Breast epithelium (tissue), 4 donors: ENCODE measurements at places on chromosomes 3 and 15. TPM values are rescaled to one million over a fixed set of nuclear protein-coding genes. Genes with fewer than 3 reads are reported as not detected.

Gene GOLGA8G
- not detected for total RNA-seq

Gene PEX5L
- total RNA-seq = 3.3 TPM

Gene NCK1
- 62.3 TPM for total RNA-seq

Gene CPEB1
- 2.2 TPM for total RNA-seq

- DNase-seq = no peak
These were observed 172.8 kb upstream of the UBE3A start for GRCh38 chr15:25611603-25612002.

DNA sequence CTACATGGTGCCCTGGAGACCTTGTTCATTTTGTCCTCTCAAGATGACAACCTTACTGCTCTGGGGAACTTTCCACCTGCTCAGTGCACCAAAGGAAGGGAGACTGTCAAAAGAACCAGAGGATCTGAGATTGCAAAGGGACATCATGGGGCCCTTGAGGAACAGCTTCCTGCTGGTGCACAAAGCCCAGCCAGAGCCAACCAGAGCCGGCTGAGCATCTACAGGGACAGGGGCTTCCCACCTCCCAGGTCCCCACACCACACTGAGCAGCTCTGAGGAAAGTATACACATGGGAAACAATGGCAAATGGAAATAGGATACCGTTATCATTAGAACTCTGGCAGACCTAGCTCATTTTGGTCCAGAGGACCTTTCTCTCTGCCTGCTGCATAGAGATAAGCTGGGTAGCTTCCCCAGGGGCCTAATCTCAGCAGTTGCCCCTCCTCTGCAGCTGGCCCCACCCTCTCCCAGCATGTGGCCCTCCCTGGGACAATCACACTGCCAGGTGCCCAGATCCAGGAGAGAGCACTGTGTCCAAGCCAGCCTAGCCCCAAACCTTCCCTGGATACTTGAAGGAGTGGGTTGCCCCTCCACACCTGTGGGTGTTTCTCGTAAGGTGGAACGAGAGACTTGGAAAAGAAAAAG lies 123.4 kb upstream of the PRR20G start:
- DNase-seq = peak; percentile 17

- no peak for DNase-seq
These were observed 36.2 kb downstream of the NUDT16 start for GRCh38 chr3:131417751-131418150.

DNA sequence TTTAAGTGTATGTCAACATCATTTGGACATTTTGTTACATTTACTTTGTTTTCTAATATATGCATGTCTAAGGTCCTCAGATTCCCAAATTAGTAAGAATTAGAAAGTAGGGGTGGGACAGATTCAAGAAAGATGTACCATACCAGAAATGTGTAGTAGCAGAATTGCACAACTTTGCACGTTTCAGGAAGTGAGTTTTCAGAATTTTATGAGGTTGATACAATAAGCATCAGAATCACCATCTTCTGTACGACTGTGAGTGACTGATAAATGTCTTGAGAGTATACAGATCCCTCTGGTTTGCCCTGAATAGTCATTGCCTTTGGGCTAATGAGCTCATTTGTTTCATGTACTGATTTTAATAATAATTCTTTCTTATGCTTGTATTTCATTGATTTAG lies 9.3 kb downstream of the ARIH2 start:
- DNase-seq = no peak

GRCh38 chr15:65209701-65210643 lies 1.3 kb downstream of the CILP start:
- no peak for DNase-seq

- no peak for DNase-seq
These were observed 353.6 kb downstream of the CLSTN2 start for GRCh38 chr3:140288595-140288994.

DNA sequence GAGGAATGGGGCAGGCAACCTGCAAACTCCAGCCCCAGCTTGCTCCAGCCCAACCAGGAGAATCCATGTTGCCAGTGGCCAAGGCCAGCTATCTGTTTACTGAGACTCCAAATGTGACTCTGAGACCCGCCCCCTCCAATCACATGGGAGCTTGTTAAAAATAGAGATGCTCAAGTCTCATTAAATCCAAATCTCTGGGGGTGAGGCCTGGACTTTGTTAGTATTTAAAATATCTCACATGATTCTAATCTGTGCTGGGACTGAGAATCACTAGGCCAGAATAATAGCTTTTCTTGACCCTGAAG lies 224.2 kb upstream of the TBL1XR1 start:
- DNase-seq = no peak

DNA sequence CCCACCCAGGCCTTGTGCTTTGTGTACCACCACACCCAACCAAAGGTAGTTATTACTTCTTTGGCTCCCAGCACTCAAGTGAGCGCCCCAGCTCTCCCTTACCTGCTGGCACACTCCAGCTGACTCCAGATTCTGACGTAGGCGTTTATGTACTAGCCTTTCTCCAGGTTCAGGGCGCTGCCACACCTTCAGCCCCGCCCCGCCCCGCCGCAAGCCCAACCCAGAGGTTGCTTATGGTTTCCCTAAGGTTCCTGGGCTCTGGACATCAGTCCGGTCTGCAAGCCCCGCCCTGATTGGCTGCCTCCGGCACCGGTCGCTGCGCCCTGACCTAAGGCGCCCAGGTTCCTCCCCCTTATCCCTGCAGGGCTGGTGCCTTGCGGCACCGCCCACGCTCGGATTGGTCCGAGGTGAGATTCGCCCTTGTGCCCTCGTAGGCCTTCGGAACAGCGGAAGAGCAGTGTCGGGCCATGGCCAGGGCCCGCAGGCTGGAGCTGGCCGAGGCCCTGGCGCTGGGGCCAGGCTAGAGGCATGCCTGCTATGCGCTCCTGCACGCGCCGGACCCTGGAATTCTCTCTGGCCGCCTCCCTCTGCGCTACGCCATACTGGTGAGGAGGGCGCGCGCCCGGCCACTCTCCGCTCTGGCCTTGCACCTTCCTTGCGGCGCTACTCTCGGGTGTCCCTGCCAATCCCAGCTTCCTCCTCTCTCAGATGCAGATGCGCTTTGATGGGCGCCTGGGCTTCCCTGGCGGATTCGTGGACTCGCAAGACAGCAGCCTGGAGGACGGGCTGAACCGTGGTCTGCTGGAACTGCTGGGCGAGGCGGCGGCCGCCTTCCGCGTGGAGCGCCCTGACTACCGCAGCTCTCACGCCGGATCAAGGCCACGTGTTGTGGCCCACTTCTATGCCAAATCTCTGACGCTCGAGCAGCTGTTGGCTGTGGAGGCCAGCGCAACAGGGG lies 19.8 kb upstream of the NUDT16 start:
- DNase-seq = peak; percentile 90

DNA sequence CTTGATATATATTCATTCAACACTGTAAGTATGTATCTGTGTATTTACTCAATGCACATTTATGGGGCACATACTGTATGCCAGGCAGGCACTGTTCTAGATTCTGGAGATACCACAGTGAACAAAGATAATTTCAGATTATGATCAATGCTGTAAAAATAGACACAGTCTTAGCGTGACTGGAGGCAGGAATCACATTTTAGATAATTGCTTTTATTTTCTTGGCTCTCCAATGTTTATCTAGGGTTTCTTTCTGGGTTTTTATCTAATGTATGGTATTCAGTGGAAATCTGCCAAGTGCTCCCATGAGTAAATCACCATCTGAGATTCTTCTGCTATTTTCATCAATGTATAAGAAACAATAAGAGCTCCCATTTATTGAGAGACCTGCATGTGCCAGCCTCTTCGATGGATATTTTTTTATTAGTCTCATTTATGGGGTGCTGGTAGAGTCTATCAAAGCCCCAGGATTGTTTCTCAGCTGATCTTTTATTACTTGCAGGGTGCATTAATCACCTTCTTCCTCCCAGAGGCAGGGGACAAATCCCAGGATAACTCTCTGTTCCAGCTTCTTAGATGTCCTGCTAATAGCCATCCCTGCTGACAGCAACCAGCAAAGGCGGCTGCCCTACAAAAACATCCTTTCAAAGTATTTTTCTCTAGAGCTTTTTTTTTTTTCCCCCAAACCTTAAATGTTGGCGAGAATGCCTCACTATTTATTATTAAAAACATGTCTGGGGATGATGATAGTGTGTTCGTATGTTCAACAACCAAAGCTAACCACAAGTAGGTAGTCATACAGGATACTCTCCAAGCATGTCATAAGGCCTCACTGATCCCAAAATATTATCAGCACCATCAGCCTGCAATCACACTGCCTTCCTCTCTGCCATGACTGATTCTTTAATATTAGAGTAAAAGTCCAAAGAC lies 331.0 kb upstream of the RASGRP1 start:
- no peak for DNase-seq

GRCh38 chr15:60626669-60627068 lies 147.7 kb upstream of the ICE2 start:
- DNase-seq = no peak

DNA sequence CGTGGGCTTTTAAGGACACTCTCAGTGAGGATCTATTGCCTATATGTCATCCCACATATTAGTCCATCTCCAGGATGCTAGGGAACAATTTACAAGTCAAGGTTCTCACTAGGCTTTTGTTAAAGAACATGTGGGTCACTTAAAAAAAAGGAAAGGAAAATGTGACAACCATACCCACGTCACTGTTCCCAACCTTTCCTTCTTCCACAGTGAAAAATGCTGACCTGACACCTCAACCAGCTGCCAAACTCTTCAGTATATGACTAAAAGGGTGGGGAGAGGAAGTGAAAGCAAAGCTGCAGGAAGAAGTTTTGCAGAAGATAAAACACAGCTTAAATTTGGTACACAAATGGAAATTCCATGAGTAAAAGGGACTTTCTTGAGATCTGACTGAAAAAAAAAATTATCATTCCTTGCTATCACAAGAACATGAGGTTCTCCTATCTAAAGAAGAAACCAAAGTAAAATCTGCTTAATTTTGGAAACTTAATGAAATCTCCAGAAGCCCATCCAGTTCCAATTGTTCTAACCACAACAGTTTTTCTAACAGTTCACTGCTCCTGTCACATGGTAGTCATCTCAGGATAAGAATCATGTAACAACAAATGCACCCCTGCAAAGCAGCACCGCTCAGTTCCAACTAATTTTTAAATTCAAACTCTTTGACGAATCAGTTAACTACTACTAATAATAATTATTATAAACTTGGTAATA lies 117.0 kb upstream of the TSPAN3 start:
- DNase-seq = no peak

DNA sequence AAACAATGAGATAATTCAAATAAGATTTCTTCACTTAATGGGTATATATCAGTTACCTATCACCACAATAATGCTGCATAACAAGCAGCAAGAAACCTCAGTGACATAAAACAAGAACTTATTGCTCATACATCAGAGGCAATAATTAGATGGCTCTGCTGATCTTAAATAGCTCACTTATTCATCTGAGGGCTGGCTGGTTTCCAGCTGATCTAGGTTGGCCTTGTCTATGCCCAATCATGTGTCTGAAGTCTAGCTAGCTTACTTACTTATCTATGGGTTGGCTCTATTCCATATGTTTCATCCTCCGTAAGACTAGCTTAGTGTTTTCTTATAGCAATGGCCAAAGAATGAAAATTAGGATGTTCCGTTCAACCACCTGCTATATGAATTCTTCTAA lies 109.4 kb upstream of the AGTR1 start:
- DNase-seq = no peak

GRCh38 chr3:69283496-69283895 lies 102.4 kb downstream of the FRMD4B start:
- no peak for DNase-seq

- DNase-seq = no peak
These were observed 280.2 kb downstream of the SHQ1 start for GRCh38 chr3:72568083-72568482.

GRCh38 chr3:36796881-36797280 lies 32.5 kb upstream of the DCLK3 start:
- no peak for DNase-seq

- DNase-seq = peak; percentile 27
These were observed 44.1 kb downstream of the SENP2 start for GRCh38 chr3:185630182-185630622.

DNA sequence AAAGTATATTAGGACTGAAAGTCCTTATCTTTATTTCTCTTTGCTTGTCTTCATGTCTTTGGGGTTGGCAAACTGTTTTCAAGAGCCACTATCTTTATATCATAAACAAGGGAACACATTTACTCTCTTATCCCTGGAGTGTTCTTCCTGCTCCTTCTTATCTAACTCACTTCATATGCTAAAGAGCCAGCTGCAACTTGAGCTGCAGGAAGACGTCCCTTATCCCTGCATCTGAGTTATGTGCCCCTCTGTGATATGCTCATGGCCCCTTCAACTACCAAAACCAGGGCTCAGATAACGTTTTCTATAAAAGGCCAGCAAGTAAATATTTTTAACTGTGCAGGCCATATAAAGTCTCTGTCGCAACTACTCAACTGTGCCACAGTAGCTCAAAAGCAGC lies 137.0 kb upstream of the CRBN start:
- no peak for DNase-seq

GRCh38 chr3:62249855-62250543 lies 123.4 kb downstream of the FEZF2 start:
- no peak for DNase-seq

DNA sequence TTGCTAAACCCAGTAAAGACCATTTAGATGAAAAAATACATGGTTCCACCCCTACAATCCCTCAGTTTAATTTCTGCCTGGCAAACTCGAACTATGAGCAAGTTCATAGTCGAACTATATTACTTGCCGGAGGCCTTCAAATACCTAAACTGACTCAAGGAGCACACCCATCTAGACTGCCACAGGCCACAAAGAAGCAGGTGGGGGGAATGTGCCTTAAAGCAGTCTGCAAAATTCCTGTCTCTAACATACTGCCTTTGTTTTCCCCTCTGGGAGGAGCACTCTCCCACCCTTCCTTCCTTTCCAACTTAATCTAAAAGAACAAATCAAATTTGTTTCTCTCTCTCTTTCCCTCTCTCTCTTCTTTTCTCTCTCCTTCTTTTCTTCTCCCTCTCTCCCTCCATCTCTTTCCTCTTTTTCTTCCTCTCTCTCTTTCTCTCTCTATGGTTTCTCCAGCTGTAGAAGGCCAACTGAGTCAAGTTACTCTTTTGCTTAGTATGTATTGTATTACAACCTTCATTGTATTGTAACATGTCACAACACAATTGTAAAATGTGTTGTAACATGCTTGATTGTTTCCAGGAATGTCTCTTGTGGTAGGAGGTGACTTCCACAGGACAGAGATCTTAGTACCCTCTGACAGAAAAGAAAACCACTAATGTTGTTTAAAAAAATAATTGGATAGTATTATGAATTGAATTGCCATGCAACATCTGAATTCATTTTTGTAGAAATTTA lies 496.3 kb downstream of the ROBO2 start:
- DNase-seq = no peak

DNA sequence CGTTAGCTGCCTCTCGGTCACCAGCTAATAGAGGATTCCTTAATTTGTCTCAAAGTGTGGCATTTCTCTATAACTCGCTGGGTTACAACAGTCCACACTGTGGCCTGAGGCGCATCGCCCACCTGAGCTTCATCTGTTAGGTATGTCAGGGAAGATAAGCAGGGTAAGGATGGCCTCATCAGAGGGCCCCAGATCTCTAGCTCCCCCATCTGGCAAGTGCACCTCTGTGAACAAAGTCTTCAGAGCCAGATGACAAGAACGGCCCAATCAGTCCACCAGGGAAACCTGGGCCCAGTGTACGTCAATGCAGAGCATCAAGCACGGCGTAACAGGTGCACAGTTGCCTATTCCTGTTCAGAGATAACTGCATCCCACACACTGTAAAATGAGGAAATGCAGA lies 23.2 kb downstream of the FRG2C start:
- DNase-seq = no peak
